ENCODE measurements at places on chromosomes 16 and 17. TPM values are rescaled to one million over a fixed set of nuclear protein-coding genes. Genes with fewer than 3 reads are reported as not detected.
A peak's percentile ranks its signal among the peaks of the same experiment; 100 is the strongest.

GRCh38 chr17:71052971-71053370 lies 883.6 kb downstream of the KCNJ2 start:
- no peak for DNase-seq

- no peak for DNase-seq
These were observed 12.0 kb upstream of the PNPO start for GRCh38 chr17:47929218-47930000.

GRCh38 chr17:70945386-70945785 lies 776.1 kb downstream of the KCNJ2 start:
- DNase-seq: no peak

DNA sequence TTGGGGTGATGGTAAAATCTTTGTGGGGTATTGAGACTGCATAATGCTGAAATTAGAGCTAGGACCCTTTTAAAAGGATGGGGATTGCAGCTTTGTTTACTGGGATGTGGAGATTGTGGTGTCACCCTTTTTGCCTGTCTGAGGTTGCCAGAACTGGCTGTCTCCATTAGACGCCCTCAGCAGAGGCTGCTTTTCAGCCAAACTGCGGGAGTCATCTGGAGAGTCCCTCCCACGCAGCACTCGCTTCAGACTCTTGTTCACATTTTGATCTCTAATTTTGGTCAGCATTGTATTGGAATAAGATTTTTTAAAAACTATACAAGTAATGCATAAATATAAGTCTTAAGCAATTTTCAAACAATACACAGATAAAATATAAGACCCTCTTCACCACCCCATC lies 27.9 kb upstream of the JPT2 start:
- DNase-seq: no peak

GRCh38 chr17:83081684-83082201 lies 2.3 kb downstream of the METRNL start:
- no peak for DNase-seq

DNA sequence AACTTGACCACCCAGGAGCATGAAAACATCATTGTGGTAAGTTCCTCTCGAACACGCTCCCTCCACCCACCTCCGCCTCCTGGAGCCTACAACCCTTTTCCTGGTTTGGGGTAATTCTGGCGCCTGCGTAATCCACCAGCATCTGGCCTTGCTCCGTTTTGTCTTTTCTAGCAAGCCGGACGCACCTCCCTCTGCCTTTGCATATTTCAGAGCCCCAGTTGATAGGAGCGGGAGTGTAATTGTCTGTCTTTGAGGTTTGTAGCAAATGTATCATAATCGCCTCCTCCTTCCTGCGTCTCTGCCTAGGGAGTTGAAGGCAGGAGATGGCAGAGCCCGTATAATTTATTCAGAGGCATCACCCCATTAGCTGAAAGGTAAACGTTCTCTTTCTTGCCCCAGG lies 121.3 kb upstream of the PLCG2 start:
- no peak for DNase-seq

DNA sequence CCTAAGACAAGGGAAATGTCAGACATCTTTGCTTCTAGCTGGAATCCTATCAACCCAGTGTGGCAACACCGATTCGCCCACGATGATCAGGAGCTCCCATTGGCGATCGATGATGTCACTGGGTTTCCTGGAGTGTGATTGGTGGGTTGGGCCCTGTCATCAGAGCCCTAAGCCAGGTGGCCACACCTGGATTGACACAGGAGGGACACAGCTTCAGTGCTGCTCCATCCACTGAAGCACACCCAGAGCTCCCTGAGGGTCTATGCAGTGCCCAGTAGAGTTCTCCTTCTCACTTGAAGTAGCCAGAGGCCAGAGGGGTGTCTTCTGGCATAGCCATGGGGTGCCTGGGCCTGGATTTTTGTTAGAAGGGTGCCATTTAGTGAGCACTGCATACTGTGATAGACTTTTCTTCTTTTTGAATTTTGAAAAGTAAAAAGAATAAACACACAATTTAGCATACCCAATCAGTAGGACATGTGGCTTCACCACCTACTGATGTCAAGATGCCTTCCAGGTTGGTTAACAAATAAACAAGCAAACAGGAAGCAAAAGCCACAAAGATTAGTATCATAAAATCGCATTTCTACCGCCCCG lies 77.6 kb downstream of the CMIP start:
- DNase-seq: no peak

DNA sequence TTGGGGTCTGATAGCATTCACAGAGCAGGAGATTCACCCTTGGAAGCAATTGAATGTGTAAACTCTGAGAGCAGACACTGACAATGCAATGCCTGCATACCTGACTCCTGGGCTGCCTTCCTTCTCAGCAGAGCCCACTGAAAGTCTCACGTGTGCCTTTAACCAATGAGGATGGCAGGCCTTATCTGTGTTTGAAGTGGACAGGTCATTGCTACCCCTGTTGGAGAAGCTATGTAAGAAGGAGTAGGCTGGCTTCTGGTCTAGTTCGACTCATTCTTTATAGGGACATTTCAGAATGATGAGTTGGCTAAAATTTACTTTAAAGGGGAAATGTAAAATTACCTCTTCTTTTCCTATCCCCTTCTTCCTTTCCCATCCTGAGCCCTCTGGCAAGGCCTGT lies 446.3 kb downstream of the SLC39A11 start:
- no peak for DNase-seq

GRCh38 chr17:2180768-2181167 lies 122.8 kb downstream of the SMG6 start:
- DNase-seq: no peak

DNA sequence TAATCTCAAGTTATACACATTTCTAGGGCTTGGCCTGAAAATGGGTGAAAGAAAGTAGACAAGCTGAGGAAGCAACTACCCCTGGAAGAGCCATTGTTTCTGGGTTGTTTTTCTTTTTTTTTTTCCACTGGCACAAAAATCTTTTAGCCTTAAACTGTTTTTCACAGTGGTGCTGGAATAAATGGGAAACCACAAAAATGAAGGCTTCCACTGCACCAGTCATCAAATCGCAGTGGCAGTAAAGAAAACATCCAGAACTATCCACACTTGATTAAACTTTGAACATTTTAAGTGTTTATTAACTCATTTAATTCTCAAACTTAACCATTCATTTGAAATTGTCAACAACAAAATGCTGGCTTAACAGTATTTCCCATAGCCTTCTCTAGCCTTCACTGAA lies 14.3 kb downstream of the CMTM4 start:
- no peak for DNase-seq

GRCh38 chr17:27577884-27578717 lies 52.9 kb upstream of the LGALS9 start:
- no peak for DNase-seq

DNA sequence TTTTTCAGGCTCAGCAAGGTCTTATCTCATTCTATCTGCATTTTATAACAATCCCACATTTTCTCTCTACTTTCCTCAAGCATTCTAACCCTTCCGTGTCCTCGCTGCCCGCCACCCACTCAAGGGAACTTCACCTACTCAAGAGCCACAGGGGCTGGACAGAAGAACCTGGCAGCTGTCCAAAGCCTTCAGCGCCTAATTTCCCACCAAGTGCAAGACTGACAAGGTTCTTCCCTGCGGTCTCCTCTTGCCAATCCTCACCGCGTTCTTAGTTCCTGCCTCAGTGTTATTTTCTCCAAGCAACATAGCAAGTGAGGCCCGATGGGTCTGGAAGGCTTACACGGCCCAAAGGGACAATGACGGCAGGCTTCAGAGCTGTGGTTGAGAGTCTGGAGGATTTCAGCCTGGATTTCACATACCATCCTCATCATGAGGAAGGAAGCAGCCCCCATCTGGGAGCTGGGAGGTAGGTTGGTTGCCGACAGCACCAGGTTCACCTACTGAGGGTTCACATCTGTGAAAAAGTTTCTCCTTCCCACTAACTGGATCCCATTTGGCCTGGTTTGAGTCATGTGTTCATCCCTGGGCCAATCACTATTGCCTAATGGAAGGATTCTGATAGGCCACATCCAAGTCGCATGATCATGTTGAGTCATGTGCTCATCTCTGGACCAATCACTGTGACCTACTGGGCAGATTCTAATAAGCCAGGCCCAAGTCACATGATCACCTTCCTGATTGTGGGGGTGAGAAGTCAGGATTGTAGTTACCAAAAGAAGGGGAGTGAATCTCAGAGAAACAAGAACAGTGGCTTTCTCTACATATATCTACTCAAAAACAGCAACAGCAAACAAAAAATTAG lies 108.2 kb downstream of the N4BP1 start:
- no peak for DNase-seq

DNA sequence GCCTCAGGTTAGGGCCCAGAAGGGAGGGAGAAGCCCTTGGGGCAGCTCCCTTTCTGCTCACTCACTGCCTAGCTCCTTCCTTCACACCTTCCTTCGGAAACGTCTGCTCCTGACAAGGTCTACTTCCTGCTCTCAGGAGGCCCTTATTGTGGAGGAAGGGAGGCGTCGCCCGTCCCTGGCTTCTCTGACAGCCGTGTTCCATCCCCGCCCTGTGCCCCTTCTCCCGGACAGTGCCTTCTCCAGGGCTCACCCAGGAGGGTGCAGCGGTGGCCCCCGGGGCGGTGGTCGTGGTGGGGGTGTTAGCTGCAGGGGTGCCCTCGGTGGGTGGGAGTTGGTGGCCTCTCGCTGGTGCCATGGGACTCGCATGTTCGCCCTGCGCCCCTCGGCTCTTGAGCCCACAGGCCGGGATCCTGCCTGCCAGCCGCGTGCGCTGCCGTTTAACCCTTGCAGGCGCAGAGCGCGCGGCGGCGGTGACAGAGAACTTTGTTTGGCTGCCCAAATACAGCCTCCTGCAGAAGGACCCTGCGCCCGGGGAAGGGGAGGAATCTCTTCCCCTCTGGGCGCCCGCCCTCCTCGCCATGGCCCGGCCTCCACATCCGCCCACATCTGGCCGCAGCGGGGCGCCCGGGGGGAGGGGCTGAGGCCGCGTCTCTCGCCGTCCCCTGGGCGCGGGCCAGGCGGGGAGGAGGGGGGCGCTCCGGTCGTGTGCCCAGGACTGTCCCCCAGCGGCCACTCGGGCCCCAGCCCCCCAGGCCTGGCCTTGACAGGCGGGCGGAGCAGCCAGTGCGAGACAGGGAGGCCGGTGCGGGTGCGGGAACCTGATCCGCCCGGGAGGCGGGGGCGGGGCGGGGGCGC lies 231.9 kb downstream of the SEC14L1 start:
- DNase-seq: peak; percentile 83

GRCh38 chr17:80604670-80605010 lies 60.0 kb downstream of the RPTOR start:
- no peak for DNase-seq

DNA sequence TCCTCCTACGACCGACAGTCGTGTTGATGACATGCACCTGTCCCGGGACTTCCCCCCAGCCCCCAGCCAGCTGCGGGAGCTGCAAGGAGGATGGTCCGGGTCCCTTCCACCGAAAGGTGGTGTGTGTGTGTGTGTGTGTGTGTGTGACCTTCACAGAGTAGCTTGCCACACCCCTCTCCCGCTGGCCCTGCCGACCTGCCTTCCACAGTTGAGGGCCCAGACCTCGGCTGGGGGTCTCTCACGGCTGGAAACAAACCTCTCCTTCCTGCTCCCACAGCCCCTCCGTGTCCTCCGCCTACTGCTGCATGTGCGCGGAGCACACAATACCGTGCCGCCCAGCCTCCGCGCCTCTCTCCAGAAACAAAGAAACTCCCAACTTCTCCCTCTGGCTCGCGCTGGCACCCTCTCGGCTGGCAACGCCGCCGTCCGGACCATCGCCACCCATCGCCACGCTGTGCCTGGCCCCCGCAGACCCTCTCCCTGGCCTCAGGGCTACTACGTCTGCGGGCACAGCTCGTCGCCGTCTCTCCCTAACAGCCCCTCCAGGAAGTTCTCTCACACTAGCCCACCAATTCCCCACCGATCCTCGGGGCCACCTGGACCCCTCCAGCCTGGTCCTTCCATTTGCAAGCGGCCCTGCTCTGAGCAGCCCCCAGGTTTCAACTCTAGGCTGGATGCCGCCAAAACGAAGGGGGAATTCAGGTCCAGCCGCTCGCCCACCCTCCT lies 81.2 kb downstream of the TIMM22 start:
- no peak for DNase-seq

GRCh38 chr17:18163547-18163946 lies 20.1 kb upstream of the ALKBH5 start:
- DNase-seq: no peak

DNA sequence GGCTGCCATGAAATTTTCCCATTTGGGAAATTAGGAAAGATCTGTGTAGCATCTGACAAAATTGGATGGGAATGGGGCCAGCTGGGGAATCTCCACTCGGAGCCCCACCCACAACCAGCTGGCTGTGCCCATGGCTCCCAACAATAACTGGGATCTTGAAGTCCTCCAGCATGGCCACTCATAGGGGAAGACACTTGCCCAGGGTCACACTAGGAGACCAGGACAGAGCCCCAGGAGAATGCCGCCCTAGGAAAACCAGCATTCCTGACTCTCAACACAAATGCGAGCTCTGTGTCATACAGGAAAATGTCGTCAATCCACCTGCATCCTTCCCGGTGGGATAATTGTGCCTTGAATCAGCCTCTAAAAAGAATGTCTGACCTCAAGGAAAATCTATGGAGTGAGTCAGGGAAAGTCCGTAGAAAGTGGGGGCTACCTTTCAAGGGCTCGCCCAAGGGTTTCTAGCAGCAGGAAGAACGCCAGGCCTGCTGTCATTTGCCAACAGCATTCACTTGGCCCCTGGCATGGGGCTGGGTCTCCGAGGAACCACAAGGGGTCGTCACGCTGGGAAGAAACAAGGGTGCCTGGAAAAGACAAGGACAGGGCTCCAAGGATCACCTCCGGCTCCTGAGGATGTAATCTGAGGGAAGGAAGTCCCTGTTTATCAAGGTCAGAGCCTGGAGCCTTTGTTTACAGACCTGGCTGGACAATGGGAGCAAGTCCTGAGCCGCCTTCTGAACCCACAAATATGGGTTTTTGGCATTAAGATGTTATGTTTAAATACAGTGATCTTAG lies 15.9 kb downstream of the CDH5 start:
- DNase-seq: no peak

GRCh38 chr17:607361-608147 lies 107.1 kb downstream of the VPS53 start:
- DNase-seq: no peak

The SHMT1 gene
- 2.4 TPM for total RNA-seq

The NOL11 gene
- 80.3 TPM for total RNA-seq

The GAST gene
- total RNA-seq: not detected

The SP6 gene
- total RNA-seq: not detected

The MYH8 gene
- total RNA-seq: under 0.01 TPM

The SLC6A2 gene
- under 0.01 TPM for total RNA-seq

The MLKL gene
- total RNA-seq: 0.82 TPM

The C17orf100 gene
- 2.9 TPM for total RNA-seq

The DLX4 gene
- not detected for total RNA-seq

The AKTIP gene
- 43.2 TPM for total RNA-seq

The YPEL2 gene
- total RNA-seq: 12.6 TPM

Measured in frontal cortex (tissue), 4 donors.